CD4-positive, alpha-beta T cell treated with Interleukin-15 for 4 hours (primary cell): ENCODE measurements at places on chromosomes 11 and 22.

- DNase-seq = no peak
Measured at GRCh38 chr11:34213366-34213765, 107.9 kb downstream of the NAT10 start.

- peak; percentile 59 for DNase-seq
Measured at GRCh38 chr11:128367573-128367972, 219.8 kb downstream of the ETS1 start.

DNA sequence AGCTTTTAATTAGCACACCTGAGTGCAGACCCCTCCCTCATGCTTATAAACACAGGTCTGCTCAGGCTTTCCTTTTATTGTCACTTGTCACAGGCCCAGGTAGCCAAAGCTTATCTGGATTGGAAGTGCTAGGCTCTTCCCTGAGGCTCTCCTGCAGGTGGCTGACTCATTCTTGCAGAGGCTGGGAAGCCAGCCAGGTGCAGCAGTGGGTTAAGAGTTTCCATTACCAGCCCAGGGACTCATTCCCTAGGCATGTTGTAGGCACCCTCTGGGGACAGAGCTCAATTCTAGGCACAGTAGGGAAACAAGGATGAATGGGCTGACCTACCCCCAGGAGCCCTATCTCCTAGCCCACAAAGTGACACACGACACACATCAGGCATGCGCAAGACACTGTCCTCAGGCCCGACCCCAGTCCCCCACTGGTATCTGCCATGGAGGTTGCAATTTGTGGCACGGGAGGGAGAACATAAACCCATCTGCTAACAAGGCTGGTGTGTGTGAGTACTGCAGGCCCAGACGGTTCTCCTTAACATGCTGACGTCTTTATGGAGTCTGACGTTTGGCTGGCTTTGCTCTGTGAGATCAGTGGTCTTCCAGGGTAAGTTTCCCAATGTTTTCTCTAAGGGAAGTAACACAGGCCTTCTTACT is 94.2 kb downstream of the ABTB2 start:
- no peak for DNase-seq

DNA sequence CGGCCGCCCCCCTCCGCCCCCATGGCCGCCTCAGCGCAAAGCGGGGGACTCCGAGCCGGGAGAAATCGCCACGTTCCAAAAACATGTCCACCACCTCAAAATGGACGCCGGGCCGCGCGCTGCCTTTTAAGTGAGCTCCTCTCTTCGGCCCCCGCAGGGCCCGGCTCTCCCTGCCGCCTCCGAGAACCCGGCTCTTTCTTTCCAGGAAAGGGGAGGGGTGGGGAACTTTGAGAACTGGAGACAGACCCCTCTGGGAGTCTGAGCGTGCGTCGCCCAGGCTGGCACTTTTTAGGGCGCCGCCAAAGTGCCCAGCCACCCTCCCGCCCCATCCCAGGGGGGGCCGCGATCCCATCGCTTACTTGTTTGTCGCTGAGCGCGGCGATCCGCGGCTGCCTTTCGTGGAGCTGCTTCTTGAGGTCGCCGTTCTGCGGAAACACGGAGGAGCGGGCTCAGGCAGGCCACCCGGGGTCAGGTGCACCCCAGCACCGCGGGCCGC is 1.6 kb downstream of the PHF21B start:
- no peak for DNase-seq

DNA sequence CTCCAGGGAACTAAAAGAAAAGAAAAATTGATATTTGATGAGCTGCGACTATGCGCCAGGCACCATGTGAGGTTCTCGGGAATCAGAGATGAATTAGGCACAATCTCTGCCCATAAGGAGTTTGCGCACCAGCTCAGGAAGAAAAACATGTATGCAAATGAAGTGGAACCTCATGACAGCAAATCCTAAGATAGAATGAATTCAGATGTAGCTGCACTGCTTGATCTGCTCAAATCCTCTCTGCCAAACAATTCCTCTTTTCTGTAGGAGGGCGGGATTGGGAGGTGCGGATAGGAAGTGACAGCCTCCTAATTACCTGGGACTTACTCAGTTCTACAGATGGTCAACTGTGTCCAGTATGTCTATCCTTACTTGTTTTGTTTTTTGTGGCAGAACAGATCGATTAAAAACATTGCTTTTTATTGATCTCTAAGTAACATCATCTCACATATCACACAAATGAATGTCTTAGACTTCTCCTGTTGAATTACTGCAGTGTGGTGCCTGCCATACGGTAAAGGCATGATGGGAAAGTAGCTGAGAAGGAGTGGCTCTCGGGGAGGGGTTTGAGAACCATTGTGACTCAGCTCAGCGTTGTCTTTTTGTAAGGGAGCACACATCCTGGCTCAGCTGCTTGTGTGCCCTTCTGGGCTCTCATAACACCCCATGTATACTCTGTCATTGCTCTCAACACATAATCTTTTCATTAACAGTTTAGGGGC is 13.9 kb downstream of the CRTAM start:
- peak; percentile 58 for DNase-seq

GRCh38 chr22:24954856-24955255 is 2.3 kb downstream of the KIAA1671 start:
- DNase-seq = no peak

DNA sequence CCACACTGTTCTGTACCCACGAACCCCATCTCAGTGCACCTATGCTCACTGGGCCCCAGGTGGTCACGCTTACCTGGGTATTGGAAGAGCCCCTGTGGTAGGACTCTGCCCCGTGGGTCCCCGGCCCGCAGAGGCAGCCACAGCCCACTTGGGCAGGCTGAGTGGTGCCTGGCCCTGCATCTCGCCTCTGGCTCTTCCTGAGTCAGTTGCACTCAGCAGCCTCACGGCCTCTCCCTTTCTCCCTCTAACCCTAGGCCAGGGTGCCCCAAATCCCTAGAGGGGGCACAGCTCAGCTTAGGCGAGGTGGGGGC is 9.7 kb downstream of the CRELD2 start:
- DNase-seq = no peak

DNA sequence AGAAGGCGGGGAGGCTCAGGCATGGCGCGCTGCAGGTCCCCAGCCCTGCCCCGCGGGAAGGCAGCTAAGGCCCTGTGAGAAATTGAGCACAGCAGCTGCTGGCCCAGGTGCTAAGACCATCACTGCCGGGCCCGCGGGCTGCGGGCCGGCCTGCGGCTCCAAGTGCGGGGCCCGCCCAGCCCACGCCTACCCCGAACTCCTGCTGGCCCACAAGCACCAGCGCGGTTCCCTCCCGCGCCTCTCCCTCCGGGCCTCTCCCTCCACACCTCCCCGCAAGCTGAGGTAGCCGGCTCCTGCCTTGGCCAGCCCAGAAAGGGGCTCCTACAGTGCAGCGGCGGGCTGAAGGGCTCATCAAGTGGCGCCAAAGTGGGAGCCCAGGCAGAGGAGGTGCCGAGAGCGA is 4.6 kb upstream of the RDX start:
- DNase-seq = no peak

- DNase-seq = no peak
Measured at GRCh38 chr11:74139151-74139918, 31.5 kb downstream of the C2CD3 start.

DNA sequence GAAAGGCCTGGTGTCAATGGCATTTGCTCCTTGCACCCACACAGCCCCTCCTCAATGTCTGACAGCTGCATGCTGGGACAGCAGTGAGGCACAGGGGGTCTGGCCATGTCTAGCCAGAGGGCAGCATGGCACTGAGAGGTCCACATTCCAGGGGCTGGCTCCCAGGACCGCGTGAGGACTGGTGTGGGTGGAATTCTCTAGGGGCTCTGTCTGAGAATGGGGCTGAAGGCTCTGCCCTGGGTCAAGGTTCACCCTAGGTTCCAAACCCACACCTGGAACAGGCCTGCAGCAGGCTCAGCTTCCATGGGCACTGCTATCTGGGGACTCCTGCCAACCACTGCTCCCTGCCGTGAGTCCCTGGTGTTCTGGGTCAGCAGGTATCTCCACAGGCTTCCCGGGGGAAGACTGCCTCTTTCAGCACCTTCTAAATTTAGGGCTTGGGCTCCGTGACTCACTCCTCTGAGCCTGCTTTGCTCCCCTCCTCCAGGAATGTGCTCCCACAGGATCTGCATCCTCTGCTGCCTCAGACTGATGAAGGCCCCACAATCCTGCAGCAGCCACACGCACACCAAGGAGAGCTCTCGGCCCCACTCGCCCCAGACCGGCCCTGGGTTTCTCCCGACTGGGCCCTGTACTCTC is 4.2 kb downstream of the STARD10 start:
- no peak for DNase-seq

DNA sequence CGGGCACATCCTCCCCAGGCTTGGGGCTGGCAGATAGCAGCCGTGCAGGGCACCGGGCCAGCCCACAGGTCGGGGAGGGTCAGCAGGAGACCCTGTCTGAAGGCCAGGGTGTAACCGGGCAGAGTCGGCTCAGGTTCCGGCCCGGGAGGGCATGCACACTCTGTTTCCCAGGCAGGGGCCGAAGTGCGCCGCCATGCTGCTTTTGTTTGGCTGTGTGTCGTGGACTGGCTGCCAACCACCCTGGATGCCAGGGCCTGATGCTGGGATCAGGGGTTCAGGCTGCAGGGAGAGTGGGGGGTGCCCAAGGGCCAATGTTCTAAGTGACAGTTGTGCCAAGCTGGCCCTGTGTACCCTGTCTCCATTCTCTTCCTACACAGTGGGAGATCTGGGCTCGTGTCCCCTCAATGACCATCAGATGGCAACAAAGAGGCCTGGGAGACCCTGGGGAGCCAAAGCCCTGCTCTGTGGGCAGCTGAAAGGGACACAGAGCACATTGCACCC is 120.9 kb upstream of the B3GAT1 start:
- no peak for DNase-seq

DNA sequence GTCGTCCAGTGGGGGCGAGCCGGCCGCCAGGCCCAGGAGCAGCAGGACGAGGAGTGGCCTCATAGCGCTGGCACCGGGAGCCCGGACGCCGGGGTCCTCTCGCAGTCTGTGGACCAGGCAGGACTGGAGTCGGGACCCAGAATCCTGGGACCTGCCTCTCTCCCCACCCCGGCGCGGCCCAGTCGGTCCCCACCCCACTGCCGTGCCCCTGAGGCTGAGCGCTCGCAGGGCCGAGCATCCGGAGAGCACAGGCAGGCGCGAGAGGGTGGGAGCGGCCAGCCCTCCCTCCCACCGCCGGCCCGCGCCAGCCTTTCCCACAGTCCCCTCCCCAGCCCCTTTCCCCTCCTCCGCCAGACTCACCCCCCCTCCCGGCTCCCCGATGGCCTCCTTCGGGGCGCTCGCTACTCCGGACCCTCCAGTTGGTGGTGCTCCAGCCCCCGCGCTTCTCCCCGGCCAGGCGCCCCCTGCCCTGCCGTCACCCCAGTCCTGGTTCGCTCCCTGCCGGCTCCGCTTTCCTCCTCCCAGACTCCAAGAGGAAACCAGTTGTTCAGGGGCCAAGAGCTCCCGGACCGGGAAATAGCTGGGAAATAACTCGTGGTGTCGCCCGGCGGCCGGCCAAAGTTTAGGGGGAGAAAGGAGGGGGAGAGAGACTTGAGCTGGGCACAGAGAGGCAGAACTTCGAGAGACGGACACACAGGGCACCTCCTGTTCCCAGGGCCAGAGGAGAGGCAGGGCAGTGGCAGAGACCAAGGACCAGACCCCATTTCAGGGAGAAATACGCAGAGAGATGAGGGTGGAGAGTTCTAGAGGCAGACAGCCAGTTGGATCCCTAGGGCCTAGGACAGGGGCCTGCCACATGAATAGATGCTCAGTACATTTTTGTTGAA is at the start of gene C1QTNF5:
TSS of gene C1QTNF5 (minus strand) at position 549 of the 887 bp plus-strand sequence. CDS start at position 63, 486 bp downstream.
- no peak for DNase-seq

DNA sequence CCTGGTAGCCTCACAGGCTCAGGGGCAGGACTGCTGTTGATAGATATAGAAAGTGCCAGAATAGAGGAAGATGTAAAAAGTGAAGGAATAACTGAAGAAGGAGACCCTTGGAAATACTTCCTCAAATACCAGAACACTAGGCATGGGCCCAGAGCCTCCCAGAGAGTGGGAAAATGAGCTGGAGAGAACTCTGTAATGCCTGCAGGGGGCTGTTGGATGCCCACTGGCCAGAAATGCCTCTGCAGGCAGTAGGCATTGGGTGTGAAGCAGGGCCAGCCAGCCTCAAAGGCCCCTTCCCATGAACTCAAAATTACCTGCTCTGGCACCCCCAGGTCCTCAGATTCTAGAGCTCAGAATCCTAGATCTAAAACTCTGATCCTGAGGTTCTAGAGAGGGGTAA is 15.1 kb downstream of the P2RY2 start:
- no peak for DNase-seq

DNA sequence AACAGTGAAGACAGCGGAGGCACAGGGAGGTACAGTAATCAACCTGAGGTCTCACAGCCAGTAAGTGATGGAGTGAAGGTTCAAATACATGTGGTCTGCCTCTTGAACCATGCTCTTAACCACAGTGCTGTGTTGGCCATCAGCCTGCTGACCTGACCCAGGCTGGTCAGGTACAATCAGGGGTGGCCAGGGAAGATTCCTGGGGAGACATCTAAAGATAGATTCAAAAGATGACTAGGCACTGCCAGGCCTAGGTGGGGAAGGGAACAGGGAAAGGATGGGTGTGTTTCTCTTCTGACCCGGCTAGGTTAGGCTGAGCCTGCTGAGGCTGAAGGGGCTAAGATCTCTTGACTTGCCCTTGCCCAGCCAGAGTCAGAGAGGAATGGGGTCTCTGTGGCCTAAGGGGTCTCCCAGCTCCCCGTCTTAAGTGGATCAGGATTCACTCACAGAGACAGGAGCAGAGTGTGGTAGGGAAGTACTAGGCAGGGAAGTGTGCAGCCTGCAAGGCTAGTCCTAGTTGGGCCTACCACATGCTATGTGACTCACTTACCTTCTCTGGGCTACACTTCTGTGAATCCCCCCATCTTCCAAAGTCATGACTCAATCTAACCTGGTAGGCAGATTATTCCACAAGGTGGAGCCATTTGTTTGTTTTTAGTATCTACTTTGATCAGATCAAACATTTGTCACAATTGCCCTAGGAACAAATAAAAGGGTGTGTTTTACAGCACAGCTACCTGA is 10.4 kb upstream of the SREBF2 start:
- DNase-seq = peak; percentile 90

- no peak for DNase-seq
Measured at GRCh38 chr11:2924381-2924780, 4.8 kb downstream of the PHLDA2 start.

GRCh38 chr11:22508665-22509064 is 117.0 kb downstream of the FANCF start:
- DNase-seq = no peak

DNA sequence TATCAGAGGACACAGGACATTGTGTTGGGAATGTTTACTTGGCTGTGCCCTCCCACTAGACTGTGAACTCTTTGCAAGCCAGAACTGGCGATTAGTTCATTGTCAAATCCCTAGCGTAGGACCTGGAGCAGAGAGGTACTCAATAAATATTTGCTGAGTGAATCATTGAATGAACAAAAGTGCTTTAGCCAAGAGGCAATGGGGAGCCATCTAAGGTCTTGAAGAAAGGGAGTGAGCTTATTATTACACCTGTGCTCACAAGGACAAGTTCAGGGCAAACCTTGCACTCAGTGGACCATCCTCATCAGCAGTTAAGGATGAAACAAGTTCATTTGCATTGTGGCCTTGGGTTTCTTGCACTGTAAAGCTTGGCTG is 1.1 kb upstream of the RASSF10 start:
- no peak for DNase-seq

DNA sequence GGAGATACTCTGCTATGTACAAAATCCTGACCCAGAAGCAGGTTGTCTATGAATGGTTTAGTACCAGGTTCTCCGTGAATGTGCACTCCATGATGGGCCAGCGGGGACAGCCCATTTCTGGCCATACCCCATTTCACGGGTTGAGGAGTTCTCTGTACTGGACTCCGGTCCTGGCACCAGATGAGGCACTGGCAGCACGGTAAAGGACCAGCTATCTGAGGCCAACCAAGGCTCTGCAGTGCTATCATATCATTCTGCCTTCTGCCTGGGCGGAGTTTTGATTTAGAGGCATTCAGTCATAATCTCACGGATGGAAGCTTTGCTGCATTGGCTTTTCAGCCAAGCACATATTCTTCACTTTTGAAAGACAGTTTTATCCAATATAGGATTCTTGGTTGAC is 18.5 kb upstream of the KMT5B start:
- DNase-seq = no peak
